Lower lobe of right lung (tissue), 2 donors: ENCODE measurements at places on chromosomes 1 and 21. TPM values are rescaled to one million over a fixed set of nuclear protein-coding genes. Genes with fewer than 3 reads are reported as not detected.

- DNase-seq = no peak
These were observed 319.4 kb upstream of the NFIA start for GRCh38 chr1:60762911-60763310.

GRCh38 chr1:167258858-167259257, 38.2 kb downstream of the POU2F1 start:
- no peak for DNase-seq

POU2F1 gene
- total RNA-seq = 20.1 TPM

- DNase-seq = no peak
These were observed 36.7 kb upstream of the KIRREL1 start for GRCh38 chr1:157956732-157957131.

DNA sequence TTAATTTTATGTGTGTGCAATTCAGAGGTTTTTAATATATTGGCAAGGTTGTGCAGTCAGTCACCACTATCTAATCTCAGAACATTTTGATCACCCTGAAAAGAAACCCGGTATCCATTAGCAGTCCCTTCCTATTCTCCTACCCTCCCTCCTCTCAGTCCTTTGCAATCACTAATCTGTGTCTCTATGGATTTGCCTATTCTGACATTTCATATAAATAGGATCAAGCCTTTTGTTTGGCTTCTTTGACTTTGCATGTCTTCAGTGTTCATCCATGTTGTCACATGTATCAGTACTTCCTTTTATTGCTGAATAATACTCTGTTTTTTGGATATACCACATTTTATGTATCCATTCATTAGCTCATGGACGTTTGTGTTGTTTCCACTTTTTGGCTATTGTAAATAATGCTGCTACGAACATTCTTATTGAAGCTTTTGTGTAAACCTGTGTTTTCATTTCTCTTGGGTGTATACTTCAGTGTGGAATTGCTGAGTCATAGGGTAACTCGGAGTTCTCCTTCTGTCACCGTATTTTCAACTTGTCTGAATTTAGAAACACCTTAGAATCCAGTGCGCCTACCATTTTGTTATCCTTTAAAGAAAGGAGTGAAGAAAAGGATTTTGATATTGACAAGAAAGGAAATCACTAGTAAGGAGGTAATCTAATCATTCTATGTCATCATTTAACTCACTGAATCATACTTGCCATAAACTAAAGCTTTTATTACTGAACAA, 3.4 kb downstream of the CEP85 start:
- DNase-seq = no peak

- no peak for DNase-seq
These were observed 39.9 kb upstream of the TARBP1 start for GRCh38 chr1:234518876-234519275.

- no peak for DNase-seq
These were observed 22.7 kb upstream of the LELP1 start for GRCh38 chr1:153180556-153180955.

DNA sequence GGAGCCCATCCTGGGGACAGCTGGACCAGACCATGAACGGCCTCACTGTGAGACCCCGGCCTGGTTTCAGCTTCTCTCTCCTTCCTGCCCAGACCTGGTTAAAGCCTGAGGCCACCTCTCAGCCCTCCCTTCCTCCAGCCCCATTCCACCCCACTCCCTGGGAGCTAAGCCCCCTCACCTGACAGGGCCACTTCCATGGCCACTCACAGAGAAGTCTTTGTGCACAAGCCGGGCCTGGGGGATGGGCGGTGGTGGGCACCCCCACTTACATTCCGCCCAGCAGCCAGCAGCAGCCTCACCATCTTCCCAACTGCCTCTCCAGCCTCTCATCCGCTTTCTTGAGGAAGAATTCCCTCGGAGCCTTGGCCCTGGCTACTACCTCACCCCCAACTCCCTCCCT, 40.4 kb downstream of the RHBG start:
- no peak for DNase-seq

- DNase-seq = no peak
These were observed 207.9 kb upstream of the ST6GALNAC5 start for GRCh38 chr1:76659171-76659940.

DNA sequence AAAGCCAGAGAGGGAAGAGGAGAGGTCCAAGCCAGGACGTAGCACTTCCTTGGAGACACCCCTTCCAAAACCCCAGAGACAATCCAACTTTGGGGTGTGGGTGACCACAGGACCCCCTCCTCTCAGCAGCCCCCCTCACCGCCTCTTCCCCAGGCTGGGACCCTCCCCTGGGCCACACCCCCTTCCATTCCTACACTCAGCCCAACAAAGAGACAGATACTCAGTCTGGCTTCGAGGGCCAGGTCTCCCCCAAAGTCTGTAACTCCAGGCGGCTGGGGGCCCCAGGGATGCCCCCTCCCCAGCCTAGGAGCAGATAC, 1.4 kb downstream of the MEX3A start:
- no peak for DNase-seq

DNA sequence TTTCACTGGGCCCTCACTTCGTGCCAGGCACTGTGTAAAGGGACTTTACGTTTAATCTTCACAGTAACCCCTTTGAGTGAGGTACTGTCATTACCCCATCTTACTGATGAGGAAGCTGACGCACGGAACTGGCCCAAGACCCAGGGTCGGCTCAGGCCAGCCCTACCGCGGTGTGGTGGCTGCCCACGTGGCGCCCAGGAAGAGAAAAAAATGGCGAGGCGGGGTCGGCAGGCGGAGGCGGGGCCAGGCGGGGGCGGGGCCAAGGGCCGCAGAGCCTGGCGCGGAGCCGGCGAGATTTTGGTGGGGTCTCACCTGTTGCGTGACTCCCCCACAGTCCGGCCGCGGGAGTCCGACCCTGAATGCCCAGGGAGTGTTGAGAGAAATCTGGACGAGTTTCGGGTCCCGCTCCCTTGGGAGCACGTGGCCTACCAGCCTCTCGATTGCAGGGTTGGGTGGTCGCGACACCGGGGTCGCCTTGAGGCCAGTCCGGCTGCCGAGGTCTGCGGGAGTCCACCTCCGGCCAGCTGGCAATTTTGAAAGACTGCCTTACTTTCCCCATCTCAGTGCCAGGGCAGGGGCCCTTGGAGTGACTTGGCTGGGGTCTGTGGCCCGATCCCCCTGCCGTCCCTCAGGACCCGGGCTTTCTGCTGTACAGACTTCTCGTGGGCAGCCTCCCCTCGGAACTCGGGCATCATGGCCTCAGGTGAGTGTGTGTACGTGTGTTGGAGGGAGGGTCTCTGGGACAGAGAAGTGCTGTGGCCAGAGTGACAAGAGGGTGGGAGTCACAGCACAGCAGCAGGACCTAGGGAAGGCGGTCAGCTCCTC, at the start of the genes AMPD2 and GNAT2:
AMPD2 (plus strand) TSS at position 262 of the 825 bp plus-strand sequence. CDS start 1,339 bp downstream, outside the sequence.
GNAT2 (minus strand) TSS at position 41 of the 825 bp plus-strand sequence. CDS start 6,746 bp downstream, outside the sequence.
- peak; percentile 90 for DNase-seq

SCYL3 gene
- total RNA-seq = 9.9 TPM

BCAN gene
- total RNA-seq = not detected

DNA sequence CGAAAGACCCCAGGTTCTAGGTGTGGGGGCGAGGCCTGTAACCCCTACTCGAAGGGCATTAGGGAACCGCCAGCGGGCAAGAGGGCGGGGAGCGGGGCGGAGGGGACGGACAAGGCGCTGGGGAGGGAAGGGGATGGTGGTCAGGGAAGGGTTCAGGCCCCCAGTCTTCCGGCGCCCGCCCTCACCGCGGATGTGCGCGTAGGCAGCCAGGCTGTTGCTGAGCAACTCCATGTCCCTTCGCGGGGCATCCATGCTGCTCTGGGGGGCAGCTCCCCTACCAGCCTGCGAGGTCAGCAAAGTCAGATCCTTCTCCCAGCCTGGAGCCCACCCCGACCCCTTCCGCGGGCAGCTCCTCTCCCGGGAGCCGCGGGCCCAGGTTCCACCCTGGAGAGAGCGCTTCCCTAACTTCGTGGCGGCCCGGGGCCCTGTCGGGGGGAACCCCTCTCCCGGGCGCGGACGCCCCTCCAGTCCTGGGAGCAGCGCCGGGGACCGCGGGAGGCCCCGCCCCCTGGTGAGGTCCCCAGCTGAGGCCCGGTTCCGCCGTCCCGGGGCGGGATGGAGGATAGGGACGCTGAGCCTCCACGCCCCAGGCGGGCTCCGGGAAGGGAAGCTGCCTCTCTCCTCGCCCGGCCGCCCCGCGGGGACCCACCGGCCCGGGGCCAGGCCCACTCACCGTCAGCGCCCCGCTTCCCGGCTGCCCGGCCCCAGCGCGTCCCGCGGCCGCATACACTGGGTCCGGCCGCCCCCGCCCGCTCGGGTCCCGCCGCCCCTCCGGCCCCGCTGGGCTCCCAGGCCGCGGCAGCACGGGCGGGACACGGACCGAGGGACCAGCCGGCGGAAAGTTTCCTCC, 434 bp downstream of the EVA1B start:
- peak; percentile 62 for DNase-seq

DNA sequence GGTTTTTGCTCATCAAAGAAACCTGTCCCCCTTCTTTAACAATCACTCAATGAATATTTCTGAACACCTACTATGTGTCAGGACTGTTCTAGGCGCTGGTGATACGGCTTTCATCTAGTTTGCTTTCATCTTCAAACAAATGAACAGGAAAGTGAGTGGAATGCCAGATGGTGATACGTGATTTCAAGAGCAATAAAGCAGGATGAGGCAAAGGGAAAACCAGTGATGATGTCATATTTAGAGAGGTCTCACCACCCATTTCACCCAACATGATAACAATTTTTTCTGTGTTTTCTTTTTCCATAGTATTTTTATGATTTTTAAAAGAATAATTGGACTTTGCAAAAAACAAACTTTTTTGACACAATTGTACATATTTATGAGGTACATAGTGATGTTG, 11.3 kb upstream of the SLC6A17 start:
- DNase-seq = no peak

- no peak for DNase-seq
These were observed 2.7 kb upstream of the DCAF6 start for GRCh38 chr1:167933788-167934187.

NBPF10 gene
- total RNA-seq = 3.2 TPM

STX12 gene
- 91.0 TPM for total RNA-seq

DNA sequence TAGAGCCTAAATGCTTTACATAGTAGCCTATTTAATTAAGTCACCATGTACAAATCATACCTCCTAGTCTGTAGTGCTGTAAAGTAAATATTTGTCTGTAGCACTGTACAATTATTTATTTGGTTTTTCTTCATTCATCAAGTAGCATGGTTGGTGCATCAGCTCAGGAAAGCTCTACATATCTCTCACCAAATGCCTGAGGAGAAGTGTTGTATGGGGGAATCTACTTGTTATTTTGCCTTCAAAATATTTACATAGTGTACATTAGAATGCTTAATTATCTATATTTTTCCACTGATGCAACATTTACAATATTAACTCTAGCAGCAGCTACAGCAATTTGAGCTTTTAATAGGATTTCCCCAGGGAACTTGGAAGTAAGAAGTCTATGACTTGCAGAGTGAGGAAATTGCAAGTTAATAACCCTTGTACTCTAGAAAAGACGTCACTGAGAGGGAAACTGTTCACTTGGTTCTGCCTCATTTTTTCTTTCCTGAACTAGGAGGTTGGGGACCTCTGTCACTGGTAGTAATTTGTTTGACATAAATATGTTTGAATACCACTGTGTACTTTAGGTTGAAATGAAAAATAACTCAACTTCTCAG, 207.4 kb downstream of the PDE4B start:
- DNase-seq = no peak

DNA sequence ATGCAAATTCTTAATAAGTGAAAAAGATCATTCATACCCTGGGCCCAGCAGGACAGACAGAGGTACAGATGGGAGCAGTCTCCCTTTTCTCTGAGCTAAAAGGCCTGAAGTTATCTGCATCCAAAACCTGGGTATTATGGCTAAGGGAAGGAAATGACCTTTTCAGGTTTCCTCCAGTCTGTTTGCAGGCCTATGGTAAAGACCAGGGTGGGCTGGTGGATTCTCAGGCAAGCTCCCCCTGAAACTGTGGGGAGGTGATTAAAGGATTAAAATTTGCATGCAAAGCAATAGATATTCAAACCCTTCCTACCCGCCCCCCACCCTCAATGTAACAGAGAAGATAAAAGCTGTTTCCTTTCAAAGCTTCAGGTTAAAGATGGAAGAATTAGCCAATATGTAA, 471.8 kb upstream of the RUNX1 start:
- DNase-seq = no peak

DNA sequence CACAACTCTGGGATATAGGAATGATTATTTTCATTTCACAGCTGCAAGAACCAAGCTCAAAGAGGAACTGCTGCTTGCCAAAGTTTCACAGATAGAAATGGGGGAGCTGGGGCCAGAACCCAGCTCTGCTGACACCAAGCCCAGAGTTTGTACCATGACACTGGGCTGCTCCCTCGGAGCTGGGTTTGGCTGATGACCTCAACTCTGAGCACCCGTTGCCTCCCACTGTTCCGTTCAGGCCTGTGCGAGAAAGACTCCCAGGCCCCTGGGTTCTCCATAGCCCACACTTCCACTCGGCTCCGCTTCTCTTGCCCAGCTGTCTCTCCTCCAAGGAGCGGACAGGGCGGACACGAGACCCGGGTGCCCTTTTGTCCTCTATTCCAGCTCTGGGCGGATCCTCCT, 55.2 kb downstream of the NGF start:
- no peak for DNase-seq

CXADR gene
- total RNA-seq = 26.6 TPM

RSPH1 gene
- total RNA-seq = 18.1 TPM

USH2A gene
- not detected for total RNA-seq

DNA sequence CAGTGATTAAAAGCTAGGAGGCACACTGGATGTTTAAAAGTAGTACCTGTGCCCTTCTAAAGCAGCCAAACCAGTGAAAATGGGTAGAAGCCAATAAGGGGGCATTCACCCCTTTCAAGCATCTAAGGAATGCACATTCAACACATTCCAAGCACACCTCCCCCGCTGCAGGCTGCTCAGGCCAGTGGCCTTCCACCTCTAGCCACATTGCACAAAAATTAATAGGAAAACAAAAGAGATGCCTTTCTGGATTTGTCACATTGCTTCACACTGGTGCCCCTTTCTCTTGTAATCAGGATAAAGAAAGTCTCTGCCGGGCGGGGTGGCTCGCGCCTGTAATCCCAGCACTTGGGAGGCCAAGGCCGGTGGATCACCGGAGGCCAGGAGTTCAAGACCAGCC, 834.0 kb downstream of the USP25 start:
- peak; percentile 51 for DNase-seq

DNA sequence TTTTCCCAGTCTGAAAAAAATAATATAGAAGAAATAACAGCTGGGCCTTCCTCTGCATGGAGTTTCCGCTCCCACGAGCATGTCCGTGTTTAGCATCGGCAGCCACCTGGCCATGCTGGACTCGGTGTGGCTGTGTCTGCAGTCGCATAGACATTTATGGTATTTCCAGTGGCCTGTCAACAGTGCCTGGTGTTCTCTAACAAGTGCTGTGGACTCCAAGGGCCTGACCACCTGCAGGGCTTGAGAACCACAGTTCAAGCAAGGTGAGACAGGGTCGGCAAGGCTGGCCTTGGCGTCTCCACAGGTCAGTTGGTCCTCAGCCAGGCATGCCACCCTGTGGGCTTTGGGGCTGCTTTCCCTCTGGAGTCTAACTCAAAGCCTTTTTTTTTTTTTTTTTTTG, 124.8 kb downstream of the PGBD5 start:
- no peak for DNase-seq

TNFRSF8 gene
- 2.7 TPM for total RNA-seq
